ENCODE measurements at places on chromosomes 4 and X.

DNA sequence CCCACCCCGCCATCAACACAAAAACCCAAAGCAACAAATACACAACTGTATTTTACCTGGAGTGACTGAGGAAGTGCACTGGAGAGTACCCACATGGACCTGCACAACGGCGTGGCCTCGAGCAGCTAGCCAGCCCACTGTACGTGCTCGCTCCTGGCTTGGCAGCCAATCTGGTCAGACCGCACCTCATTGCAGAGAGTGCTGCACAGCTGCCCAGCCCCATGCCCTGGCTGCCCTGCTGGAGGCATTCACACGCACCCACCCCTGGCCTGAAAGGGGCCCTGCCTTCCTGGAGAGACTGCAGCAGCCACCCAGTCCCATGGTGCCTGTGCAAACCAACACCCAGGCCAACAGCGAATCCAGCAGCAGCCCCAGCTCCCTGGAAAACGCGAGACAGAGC is 116.3 kb downstream of the GALNTL6 start:
- DNase-seq: no peak

- no peak for DNase-seq
Observed at GRCh38 chrX:104316739-104317138, 62.0 kb upstream of the ESX1 start.

DNA sequence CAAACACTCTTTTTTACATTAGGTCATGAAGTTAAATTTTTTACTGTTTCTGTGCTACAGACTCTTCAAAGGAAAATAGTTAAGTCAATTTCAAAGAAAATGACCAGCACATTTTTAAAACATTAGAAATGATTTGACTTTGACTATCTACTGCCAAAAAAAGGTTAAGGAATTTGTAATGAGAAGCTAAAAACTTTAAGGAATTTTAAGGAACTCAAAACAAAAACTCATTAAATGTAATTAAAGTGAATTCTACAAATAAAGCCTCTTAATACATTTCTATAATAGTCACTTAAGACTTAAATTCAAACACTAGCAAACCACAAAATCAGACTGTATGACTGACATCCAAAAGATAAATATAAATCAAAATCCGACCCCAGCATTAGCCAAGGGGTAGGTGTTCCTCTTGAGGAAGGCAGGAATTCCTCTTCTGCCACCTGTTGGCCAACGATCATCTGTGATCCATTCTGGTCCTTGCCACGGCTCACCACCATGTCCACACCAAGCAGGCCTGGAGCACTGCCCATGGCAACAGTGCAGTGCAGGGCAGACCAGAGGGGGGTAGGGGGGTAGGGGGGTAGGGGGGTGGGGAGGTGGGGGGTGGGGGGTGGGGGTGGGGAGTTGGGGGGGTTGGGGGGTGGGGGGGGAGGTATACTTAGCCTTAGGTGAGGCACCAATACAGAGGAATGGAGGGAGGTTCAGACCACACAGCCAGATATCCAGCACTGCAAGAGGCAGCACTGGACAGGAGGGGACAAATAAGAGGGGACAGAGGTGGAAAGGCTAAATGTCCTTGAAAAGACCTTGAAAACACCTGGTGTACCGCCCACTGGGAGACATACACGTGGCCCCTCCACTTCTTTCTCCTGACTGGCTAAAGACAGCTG is 287.4 kb downstream of the CHIC1 start:
- peak; percentile 37 for DNase-seq

DNA sequence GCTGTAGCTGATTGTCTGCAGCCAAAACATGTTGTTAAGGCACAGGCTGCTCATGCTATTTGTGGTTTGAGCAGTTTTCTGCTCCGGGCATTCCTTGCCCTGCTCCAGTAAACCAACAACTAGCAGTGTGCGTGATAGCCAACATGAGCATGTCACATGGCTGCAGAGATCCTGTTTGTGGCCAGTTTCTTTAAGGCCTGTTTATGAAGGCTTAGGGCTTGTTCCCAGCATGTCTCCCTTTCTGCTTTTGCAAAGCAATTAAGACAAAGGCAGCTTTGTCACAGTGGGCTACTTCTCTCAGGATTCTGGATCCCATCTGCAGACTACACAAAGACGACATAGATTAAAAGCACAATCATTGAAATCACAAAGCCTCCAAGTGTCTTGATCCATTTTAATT is 160.5 kb downstream of the ZNF518B start:
- DNase-seq: no peak

- no peak for DNase-seq
Observed at GRCh38 chr4:110119337-110119736, 79.1 kb downstream of the ELOVL6 start.

DNA sequence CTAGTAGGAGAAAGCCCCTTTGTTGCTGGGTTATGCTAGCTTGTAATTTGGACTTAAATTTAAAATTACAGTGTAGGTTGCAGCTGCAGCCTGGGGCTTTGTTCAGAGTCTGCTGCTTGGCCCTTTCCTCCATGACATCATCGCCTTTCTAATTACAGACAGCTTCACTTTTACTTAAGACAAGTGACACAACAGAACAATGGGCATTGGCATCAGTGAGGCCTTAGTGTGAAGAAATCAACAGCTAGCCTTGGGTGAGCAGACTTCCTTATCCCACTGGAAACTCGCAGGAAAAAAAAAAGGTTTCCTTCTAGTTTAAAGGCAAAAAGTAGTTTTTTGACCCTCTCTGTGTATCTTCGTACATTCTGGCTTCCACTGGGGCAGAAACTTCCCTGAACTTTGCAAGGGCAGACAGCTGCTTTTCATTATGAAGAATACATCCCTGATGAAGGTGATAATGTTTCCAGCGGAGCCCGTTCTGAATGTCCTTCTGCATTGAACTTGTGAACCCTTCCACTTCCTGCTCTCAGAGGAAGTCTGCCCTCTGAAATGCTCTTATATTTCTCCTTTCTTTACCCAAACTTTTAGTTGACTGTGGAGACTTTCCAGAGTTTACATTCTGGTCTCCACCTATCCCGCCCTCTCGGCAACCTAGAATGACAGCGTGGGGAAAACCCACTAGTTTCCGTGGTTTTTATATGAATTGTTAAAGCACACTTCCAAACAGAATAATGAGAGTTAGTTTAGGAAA is 123.2 kb upstream of the FAM9C start:
- no peak for DNase-seq

Data from HTR-8/SVneo (cell line).